ENCODE measurements at places on chromosomes 2 and 18.

GRCh38 chr18:3041843-3042242, 28.9 kb upstream of the LPIN2 start:
- no peak for DNase-seq

DNA sequence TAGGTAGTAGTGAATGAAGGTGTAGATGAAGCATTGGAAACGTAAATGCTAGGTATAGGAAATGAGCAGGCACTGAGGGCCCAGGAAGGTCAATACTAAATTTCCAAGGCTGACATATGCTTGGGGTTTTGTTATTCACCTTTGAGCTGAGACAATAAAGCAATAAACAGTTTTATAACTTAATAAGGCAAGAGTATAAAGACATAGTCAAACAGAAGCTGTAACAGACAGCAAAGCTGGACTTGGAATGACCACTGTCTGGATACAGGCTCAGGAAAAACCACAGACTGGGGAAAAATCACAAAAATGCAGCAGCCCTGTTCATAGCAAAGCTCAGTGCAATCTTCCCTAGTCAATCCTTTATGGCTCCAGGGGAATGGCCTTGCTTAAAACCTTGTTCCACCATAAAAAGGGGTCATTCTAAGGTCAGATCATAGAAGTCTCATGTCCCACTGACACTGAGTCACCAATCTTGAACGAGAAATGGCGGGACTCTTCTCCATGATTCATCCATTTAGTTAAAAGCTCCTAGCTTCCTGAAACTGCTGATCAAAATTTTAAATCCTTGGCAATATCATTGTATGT, 493.3 kb downstream of the CMPK2 start:
- DNase-seq, result no peak

- peak; percentile 61 for DNase-seq
These were observed 191.0 kb upstream of the LHCGR start for GRCh38 chr2:48946449-48947048.

DNA sequence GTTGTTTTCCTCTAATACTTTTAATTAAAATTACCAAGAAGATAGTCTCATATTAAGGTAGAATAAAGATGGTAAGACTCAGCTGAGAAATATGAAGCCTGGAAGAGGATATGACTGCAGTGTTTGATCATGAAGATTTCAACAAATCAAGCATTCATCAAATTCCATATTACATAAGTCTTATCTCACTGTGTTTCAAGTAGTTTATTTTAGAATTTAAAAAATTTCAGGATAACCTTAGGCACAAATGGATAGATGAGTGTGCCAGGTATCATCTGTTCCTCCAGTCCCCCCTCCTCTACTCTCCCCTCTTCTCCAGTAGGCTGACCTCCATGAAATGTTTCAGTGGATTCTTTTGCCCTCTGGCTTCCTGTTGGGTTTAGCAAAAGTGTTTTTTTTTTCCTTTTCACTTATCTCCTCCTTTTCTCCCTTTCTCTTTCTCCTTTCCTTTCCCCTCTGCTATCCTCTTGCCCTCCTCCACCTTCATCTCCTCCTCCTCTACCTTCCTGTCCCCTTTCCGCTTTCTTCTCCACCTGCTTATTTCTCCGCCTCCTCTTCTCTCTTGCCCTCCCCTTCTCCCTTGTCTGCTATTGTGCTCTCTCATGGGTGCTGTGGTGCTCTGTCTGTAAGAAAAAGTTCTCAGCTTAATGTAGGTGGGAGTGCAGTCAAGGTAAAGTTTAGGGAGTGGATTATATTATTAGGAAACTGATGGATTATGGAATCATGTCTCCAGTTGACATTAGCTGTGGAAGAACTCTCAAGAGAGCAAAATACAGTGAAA, 72.8 kb downstream of the ABI2 start:
- DNase-seq, result no peak

DNA sequence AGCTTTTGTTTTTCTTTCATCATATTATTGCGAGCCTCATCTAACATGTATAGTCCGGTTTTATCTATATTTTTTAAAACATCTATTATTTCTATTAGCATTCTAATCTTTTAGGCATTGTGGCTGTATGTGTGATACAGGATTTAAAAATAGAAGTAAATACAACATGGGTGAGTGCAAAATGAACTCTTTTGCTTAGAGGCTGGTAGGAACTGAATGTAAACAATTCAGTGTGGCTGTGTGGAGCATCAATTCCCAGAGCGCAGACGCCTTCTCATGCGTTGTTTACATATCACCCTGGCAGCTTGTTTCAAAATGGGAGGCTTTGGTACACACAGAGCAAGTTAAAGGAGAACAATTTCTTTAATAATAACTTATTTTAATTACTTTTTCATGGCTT, 836 bp downstream of the DTNA start:
- DNase-seq, result no peak

DNA sequence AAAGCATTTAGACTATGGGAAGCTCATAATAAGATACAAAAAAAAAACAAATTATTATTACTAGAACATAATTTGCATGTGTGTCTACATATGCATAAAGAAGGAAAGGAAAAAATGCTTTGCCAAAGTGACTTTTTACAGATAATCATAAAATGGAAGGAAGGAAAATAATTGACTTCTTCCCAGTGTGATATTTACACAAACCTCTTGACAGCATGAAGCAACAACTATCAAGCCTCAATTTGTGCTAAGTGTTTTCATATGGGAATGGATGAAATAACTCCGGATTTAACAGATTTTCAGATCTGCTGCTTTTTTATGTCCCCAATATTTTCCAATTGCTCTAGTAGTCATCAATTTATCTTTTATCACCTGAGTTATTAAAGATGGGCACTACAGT, 275.9 kb upstream of the REG3G start:
- no peak for DNase-seq

- no peak for DNase-seq
These were observed 86.6 kb downstream of the LRP1B start for GRCh38 chr2:142044197-142044596.

GRCh38 chr18:9827211-9827792, 58.5 kb upstream of the TXNDC2 start:
- DNase-seq, result no peak

DNA sequence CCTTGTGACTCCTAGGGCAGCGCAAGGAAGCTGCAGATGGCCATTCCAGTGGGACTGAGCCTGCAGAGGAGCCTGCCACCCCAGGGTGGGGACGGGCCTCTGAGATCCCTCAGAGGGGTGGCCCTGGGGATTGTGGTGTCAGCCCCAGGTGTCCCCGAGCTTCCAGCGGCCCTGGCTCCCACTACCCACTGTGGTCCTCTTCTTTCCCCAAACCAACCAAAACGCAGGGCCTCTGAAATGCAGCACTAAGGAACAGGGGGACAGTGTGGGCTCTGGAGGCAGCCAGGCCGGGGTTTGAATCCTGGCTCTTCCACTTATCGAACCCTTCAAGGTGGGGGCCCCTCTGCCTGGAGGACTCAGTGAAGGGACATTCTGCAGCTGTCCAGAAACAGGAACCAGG, 32.7 kb downstream of the ATOH8 start:
- DNase-seq, result no peak

DNA sequence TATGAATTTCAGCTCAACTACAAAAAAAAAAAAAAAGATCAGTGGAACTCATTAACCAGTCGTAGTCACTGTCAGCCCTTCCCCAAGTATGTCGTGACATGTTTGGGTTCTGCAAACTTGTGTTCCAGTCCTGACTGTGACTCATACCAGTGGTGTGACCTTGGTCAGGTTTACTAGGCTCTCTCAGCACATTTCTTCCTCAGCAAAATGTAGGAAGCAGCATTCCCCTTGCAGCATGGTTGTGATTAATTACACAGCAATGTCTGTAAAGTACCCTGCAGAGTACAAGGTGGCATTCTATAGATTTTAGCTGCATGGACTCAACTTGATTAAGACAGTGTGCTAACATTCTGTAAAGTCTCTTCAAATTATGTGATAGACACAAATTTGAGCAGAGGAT, 156.9 kb downstream of the LAMA1 start:
- no peak for DNase-seq

- DNase-seq, result peak; percentile 76
These were observed 34.9 kb downstream of the C18orf54 start for GRCh38 chr18:54392543-54393023.

- DNase-seq, result no peak
These were observed 654 bp upstream of the ASB1 start for GRCh38 chr2:238425979-238426567.

GRCh38 chr18:59232309-59233016, 12.5 kb downstream of the GRP start:
- DNase-seq, result no peak

DNA sequence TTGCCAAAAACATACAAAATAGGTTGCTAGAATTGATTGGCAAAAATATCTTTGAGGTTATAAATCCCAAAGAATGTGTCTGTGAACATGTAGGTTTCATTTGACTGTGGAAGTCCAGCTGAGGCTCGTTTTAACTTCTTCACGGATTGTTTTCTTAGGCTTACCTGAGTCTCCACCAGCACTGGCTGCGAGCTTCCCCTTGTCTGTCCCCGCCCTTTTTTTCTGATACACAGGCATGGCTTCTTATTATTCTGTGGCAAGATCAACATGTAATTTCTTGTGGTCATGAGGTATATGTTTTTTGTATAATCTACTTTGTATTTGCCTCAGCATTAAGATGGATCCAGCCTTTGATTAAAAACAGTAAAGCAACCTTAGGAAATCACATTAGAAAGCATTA, 7.2 kb upstream of the SLC40A1 start:
- no peak for DNase-seq

DNA sequence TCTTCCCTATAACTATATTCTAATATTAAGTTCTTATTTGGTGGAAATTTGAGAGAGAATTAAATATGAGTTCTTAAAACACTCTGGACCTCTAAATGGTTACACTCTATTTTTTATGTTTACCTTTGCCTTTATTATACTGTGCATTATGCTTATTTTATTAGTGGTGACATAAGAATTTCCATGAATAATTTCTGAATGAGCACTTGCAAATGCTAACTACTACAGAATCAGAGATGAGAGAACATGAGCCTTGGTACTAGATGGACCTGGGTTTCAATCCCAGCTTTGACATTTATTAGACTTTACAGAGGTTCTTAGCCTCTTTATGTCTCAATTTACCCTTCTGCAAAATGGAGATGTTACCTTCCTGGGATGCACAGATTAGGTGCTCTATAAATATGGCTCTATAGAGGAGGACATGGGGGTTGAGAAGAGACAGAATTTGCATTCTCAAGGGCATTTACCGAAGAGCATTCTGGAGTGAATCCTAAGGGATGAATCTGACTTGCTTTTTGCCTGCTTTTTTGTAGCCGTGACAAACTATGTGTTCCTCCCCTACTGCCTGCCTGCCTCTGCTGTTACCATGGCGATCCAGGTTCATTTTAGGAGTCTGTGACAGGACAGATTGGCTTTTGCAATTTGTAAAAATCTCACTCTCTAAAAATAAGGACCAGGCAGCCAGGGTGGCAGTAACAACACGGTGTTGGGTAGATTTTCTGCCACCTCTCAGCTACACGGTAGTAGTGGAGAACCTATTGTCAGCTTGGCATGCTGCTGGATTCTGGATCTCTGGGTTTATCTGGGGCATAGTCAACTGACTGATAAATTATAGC, 20.7 kb upstream of the CNRIP1 start:
- no peak for DNase-seq

GRCh38 chr2:31071741-31072140, 66.5 kb downstream of the GALNT14 start:
- DNase-seq, result no peak

DNA sequence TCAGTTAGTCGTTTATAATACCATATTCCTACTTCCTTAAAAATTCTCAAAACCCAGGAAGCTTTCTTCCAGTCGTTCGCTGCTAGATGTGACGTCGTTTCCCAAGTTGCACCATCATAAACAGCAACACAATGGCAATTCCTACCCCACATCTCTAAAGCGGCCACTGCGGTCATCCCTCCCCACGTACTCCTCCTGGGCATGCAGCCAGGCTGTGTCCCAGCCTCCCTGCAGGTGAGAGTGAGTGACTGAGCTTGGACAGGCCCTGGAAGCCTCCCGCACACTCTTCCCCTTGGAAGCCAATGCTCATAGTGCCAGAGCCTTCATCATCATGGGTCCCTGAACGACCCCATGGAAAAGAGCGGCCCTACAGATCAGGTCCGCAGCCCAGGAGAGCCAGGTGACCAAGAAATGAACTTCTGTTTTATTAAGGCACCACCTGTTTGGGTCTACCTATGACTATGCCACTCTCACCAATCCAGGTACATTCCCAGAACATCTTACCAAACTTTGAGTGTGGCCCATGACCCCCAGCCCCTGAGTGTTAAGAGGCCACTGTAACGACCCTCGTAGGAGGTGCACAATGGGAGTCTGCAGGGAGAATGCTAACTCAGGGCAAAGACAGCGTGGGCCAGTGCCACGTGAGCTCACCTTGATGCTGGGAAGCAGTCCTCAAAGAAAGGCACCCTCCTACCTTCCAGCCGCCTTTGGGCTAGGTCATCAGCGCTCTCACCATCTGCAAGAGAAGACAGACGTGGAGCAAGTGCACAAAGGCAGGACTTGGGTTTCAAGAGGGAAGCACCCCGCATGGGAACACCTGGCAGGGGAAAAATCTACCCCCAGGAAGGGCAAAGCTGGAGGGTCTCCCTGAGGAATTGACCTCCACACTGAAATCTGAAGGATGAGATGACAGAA, 74.7 kb upstream of the RAB6C start:
- DNase-seq, result no peak

DNA sequence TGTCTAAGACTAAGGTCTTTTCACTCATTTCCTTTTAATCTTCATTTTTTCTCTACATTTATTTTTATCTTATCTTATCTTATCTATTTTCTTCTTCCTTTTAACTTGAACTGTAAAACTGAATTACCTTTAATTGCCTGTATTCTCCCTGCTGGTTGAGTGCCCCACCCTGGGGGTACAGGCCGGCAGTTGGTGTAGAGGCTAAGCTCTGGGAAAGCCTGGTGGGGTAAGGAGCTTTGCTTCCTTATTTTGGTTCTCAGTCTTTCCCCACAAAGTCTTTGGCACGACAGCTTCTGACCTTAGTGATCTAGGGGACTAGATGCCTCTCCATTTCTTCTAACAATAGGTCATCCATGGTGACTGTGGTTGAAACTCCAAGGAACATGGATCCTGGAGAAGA, 26.8 kb upstream of the HAAO start:
- no peak for DNase-seq

DNA sequence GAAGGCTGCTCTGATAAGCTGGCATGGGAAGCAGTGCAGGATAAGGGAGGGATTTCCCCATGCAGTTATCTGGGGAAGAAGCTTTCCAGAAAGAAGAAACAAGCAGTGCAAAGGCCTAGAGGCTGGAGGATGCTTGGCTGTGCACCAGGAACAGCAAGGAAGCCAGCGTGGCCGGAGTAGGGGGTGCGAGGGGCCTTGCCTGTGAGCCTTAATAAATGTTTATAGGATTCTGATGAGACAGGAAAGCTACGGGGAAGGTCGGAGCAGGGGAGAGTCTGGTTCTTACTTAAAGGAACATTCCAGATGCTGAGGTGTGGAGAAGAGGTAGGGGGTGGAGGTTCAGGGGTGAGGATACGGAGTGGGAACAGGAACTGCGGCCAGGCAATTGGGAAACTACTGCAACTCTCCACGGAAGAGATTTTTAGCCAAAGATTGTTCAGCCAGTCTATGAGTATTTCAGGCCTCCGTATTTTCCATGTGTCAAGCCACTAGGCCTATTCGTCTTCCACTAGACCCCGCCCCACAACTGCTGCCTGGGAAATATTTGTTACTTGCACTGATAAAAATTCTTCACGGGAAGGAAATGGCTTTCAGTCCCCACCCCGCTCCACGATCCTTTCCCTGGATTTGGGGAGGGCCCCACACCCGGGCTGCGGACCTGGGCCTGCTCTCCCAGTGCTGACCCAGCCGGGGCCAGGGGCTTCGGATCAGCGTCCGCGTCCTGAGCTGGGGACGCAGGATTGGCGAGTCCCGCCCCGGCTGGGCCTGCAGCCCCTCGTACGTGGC, 516 bp downstream of the EIF2AK2 start:
- peak; percentile 21 for DNase-seq

- DNase-seq, result no peak
These were observed 94.5 kb upstream of the TMEM178A start for GRCh38 chr2:39571111-39571731.

Measured in activated CD4-positive, alpha-beta T cell treated with anti-CD3 and anti-CD28 coated beads, Interleukin-10, Interleukin-2, amounts not matched to agents 100 ng/mL and 50 ng/mL, durations not matched to agents 16 hours and 8 hours (primary cell).